Stimulated activated naive CD8-positive, alpha-beta T cell treated with anti-CD3 and anti-CD28 coated beads, Interleukin-15, amount 100 ng/mL, for 72 hours (primary cell): ENCODE measurements at places on chromosomes 2 and 18.

DNA sequence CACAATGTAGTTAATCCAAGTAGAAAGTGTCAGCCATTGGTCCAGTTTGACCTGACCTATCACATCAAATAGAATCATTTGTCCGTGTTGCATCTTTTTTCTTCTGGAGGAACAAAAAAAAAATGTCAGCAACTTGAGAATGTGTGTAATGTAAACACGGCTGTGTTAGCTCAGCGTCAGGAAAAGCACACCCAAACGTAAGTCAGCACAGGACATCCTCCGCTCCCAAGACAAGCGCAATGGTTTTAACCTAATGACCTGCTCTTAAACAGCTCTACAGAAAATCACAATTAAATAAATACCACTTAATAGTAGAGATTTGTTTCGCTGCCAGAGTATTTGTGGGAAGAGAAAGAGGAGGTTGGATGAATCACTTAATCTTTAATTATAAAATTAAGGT, 59.4 kb downstream of the OSR1 start:
- DNase-seq = no peak

DNA sequence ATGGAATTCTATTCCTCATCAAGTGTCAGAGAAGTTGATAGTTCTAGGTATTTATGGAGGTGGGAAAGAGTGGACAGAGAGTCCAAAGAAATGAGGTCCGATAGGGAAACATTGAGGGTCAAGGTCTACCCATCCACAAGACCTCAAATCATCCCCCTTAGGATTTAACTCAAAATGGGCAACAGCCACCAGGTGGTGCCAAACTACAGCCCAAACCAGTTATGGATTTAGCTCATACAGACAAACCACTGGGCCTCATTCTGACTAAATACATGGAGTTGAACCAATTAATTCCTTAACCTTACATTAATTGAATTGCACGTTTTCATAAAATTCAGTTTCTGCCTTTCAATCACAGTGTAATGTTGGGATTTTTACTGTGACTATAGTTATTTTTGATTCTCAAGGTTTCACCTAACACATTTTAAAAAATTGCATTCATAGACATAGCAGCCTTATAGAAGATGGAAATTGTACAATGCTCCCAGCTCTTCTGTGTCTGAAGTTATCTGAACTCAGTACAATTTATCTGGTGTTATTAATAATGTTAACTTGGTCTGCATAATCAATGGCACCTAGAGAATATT, 98.2 kb upstream of the HNMT start:
- DNase-seq = peak; percentile 35

- DNase-seq = no peak
Measured at GRCh38 chr18:9608298-9608697, 6.1 kb downstream of the PPP4R1 start.

DNA sequence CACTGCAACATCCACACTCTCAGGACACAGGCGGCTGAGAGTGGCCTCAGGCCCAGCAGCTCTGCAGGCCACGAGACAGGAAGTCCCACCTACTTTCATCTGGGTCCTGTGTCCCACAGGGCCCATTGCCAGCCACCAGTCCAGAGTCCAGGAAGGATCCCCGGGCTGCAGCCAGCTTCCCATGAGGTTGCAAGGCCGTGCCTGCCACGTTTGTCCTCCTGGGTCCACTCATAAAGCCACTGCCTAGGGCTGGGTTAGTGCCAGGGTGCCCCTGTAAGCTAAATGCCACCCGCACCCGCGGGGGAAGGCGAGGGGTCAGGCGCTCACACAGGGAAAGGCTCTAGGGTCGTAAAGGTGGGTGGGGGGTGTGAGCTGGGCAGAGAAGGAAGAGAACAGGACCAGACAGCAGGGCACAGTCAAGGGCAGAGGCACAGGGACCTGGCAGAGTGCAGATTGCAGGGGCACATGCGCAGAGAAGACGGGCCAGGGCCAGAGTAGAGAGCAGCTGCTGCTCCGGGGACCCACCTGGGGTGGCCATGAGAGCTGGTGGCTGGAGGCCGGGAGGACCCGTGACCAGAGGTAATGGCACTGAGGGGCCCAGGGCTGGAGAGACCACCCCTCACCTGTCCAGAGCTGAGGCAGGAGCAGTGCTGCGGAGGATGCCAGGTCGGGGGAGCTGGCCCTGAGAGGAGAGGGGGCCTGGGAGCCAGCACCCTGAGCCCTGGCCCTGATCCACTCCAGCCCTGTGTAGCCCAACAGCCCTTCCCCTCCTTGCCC, 8.0 kb downstream of the AGXT start:
- DNase-seq = no peak

GRCh38 chr2:10452312-10452711, 4.2 kb upstream of the ODC1 start:
- no peak for DNase-seq

DNA sequence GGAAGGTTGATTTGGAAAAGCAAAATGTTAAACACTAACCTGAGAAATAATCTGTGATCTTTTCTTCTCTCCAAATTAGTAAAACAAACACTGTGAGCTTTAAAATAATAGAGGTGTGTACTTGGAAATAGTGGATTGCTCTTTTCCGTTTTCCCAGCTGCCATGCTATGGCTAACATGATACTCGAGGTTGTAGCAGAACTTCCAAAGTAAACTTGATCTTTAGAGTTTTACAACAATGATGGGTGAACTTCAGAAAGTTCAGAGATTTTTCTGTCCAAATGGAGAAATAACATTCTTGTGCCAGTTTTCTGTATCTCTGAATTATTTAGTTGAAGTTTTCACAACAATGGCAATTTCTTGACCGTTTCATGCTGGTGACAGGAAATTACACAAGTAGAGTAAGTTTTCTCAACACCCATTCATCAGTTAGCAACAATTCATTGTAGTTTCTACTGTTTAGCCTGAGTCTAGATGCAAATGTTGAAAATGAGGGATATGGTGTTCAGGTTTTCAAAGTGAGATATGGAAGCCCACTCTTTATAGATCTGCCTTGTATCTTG, 135.3 kb upstream of the CTAGE1 start:
- DNase-seq = no peak

DNA sequence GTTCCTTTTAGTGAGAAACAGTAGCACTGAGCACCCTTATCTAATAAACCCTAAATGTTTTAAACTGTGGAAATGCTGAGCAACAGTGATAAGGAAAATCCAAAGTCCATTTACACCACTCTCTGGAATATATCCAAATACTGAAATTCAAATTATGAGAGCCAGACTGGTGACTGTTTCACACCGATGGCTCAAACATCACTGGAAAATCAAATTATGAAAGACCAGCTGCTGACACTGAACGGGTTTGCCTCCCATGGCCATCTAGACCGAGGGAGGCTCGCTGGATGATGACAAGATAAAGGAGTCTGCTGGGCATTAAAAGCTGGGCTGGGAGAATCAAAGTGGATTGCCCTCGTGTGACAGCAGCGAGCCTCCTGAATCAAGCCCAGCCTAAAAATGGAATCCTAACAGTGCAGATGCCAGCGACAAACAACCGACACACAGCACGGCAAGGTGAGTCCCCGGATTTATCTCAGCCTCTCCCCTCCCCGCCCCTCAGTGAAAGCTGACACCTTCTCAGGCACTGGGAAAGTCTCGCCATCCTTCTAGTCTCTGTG, 30.3 kb downstream of the SERPINE2 start:
- no peak for DNase-seq

- no peak for DNase-seq
Measured at GRCh38 chr2:25845843-25846505, 32.3 kb downstream of the ASXL2 start.

DNA sequence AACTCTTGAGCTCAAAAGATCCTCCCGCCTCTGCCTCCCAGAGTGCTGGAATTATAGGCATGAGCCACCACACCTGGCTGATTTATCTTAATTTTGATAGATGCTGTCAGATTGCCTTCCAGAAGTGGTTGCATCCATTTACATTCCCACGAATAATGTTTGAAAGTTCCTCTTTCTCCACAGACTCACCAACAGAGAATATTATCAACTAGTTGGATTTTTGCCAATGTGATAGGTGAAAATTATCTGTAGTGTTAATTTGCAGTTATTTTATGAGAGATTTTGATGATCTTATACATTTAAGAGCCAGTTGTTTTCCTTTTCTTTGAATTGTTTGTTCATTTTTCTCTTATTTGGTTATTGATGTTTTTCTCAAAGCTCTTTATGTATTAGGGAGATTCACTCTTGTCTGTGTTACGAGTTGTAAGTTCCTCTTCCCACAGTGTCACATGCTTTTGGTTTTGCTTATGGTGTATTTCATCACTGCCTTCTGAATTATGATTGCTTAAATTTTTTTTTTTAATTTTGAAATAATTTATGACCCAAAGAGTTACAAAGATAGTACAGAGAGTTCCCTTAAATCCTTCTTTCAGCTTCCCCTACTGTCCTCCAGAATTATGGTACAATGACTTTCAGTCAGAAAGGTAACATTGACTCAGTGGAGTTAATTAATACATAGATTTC, 20.7 kb upstream of the NT5DC4 start:
- no peak for DNase-seq

- no peak for DNase-seq
Measured at GRCh38 chr2:45315861-45316260, 295.2 kb downstream of the SRBD1 start.

DNA sequence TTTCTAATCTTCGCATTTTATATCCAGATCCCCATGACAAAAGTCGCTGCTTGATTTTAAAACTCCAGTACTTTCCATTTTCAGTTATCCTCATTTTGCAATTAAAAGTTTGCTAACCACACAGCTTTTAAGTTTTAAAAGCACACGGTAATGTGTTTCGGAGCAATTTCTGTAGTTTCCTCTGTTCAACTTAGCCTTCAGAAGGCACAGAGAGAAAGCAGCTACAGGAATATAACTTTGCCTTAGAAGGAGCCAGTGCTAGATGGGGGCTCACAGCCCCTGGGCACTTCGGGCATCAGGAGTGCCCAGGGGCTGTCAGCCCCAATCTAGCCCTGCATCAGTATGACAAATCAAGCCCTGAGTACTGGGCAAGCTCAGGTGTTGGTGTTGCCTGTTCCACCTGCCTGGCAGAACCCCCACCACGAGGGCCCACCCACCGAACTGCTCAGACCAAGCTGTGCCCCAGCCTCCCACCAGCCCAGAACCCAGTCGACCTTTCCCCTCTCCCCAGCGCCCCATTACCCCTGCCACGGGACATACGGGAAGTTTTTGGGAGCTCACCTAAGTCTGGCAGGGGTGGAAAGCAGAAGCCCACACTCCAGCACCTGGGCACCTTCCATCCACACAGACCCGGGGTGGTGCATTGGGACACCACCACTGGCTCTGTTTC, 47.3 kb downstream of the TRABD2A start:
- DNase-seq = no peak

DNA sequence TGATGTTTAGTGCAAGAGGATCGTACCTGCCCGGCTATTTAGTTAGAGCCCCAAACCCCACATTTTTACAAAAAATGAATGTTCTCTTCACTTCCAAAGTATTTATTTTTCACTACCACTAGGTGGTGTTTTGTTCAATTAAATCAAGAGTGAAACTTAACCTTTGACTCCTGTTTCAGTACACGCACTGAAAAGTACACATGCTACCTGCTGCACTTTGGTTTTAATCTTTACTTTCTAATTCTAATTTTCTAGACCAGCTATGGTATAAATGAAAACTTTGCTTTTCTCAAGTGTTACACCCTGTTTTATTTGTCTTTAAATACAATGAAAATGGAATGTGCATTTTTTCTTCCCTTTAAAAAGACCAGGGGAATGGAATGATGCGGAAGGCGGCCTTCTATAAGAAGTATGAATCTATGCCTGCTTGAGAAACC, 31.4 kb upstream of the CHN1 start:
- no peak for DNase-seq

DNA sequence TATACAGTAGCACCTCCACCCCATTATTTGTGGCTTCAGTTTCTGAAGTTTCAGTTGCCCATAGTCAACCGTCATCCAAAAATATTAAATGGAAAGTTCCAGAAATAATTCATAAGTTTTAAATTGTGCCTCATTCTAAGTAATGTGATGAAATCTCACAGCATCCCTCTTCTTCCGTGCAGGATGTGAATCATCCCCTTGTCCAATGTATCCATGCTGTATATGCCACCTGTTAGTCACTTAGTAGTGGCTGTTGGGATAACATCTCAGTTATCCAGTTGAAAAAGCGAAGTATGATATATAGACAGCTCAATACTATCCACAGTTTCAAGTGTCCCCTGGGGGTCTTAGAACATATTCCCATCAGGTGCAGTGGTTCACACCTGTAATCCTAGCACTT, 119.1 kb upstream of the OTX1 start:
- DNase-seq = no peak

- DNase-seq = no peak
Measured at GRCh38 chr2:49260979-49261538, 106.7 kb upstream of the FSHR start.

DNA sequence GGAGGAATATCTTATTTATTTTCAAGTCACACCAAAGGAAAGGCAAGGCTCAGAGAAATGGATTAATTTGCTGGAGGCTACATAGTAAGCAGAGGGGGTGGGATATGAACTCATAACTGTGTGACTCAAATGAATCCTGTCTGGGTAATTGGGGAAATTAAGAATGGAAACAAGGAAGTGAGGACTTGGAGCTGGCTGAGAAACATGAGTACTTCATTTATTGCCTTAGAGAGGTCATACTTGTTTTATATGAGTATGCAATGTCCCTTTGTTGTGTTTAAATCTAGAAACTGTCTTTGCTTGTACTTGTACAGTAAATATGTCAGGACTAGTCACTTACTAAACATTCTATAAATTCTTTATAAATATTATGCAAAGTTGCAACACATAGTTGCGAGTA, 2166.7 kb upstream of the PIK3C3 start:
- no peak for DNase-seq

- no peak for DNase-seq
Measured at GRCh38 chr2:117834992-117835391, 20.5 kb downstream of the DDX18 start.

GRCh38 chr2:46350029-46350689, 53.0 kb downstream of the EPAS1 start:
- DNase-seq = no peak

DNA sequence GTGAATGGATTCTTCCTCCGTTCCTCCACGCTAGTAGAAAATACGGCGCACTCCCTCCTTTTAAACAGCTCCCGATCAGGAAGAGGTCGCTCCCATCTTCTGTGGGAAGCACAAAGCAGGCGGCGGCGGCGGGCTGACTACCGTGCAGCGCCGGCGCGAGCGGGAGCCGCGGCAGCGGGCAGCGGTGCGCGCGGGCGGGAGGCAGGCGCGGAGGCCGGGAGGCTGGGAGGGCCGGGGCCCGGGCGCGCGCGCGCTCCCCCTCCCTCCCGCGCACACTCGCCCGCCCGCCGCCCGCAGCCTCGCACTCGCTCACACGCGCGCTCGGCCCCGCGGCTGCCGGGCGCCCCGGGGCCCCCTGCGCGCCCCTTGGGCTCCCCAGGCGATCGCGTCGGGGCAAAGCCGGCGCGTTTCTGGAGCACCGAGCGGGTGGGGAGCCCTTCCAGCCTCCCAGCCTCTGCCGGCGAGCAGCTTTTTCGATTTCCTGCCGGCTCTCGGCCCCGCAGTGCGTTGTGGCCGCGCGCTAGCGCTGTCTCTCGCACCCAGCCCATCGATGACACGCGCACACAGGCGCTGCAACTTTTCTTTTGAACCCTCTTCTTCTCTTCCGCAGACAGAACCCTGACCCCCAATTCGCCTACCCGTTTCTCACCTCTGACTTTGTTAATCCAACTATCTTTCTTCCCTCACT, at the start of gene SLC8A1:
SLC8A1 (minus strand) TSS at position 173 of the 688 bp plus-strand sequence.
- peak; percentile 18 for DNase-seq
